ENCODE measurements at places on chromosomes 6 and 20.

DNA sequence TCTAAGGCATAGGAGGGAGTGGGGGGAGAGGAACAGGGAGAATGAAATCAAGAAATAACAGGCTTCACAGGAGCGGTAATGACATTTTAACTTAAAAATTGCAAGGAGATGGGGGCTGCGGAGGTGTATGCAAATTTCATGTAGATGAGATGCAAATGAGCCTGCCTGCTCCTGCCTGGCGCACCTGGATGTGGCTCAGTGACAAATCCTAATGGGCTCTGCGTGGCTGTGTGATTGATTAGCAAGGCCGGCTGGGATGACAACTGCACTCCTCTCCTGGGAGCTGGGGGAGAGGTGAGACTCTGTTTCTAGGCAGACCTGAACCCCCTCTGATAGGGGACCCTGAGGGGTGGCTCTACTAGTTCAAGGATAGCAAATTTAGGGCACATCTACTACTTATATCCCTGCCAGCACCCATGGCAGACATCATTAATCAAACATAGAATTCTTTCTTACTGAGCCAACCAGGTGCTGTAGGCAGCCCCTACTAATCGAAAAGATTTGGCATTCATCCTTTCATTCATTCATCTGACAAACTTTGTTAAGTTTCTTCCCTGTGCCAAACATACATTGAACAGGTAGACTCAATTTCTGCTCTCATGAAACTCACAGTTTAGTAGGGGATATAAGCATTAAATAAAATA is 38.4 kb upstream of the TGM2 start:
- no peak for DNase-seq

DNA sequence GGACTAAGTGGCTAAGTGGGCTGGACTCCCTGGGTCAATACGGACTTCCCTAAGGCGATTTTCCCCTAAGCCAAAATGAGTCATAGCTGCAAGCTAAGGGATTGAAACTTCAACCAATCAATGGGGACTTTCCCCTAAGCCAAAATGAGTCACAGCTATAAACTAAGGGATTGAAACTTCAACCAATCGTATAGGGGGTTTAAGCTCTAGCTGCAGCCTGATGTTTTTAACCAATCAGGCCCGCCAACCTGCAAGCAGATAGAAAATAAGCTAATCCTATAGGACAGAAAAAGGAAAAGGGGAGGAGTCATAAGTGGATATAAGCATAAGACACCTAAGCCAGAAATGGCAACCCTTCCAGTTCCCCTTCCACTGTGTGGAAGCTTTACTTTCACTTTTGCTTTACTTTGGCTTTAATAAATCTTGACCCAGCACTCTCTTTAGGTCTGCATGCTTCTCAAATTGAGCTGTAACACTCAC is 655.0 kb upstream of the HS3ST5 start:
- DNase-seq = no peak

GRCh38 chr6:163008626-163009025 is 280.9 kb downstream of the PACRG start:
- no peak for DNase-seq

GRCh38 chr20:53867741-53868351 is 202.5 kb downstream of the BCAS1 start:
- DNase-seq = no peak

DNA sequence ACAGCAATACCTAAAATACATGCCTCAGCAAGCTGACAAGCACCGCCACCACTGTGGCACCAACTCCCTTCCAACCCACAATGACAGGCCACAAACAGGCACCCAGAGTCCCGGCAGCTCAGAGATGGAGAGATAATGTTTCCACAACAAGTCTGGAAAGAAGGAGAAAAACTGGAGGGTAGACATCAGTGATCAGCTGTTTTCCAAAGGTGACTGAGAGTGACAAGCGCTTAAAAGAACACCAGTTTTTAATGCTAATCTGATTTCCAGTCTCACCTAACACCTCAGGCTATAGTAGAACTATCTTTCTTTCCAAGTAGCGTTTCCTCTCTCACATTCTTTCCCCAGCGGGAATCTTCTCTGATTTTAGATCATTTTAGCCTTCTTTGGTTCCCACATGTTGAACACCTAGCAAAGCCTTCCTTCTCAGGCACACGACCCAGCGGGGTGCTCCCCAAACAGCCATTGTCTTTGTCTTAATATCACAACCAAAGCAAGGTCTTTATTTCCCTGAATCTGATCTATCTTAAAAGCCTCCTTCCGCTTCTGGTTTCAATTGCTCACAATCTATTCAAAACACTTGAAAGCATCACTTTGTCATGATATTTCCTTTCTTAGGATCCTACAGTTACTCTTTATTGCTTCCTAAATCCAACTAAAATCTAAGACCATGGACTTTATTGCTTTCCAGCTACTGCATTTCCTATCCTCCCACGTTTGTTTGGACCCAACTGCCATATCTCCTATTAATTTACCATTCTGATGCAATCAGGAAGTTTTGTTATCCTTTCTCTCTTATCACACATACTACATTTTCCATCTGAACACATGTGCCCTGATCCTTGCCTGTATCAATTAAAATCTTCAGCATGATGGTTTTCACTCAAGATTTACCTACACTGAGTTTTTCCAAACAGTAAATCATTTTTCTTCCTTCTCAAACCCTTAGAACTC is 282.7 kb downstream of the ADGB start:
- DNase-seq = no peak

GRCh38 chr6:43947860-43948259 is 177.8 kb downstream of the VEGFA start:
- DNase-seq = no peak

- no peak for DNase-seq
These were observed 253.8 kb upstream of the STXBP5 start for GRCh38 chr6:146950351-146950835.

DNA sequence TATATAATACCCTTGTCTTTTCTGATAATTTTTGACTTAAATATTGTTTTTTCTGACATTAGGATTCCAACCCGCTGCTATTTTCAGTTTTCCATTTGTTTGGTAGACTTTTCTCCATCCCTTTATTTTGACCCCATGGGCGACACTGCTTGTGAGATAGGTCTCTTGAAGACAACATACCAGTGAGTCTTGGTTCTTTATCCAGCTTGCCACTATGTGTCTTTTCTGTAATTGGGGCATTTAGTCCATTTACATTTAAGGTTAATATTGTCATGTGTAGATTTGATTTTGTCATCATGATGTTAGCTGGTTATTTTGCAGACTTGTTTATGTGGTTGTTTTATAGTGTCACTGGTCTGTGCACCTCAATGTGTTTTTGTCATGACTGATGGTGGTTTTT is 67.7 kb upstream of the IRAK1BP1 start:
- no peak for DNase-seq

GRCh38 chr6:2579241-2579761 is 171.4 kb downstream of the MYLK4 start:
- DNase-seq = no peak

GRCh38 chr6:53982366-53983050 is 128.7 kb upstream of the MLIP start:
- DNase-seq = no peak

DNA sequence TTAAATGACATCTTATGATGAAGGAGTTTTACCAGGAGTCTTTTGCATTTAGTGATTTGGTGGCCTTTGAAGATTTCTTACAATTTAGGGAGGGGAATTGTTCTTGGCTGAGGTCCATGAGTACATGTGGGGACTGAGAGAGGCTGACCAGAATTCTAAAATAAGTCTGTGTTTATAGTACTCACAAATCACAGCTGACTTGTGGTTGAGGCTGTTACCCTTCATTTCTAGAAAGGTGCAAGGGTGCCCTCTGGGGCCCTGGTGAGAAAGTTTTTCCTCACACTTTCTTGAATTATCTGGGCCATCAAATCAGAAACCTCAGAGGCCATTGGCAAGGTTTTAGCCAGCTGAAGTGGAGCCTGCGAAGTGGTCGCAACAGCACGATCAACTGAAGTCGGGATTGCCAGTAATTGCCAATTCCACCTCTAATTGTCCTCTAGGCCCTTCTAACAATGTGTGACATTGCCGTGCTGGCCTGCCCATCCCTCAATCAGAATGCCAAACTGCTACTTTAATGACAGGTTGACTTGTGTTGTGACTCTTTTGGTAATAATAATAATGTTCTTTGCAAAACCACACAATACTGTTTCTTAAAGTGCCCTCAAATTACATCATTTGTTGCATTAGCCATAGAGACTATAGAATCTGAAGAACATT is 221.6 kb downstream of the OGFRL1 start:
- DNase-seq = no peak
